Neuronal stem cell (in vitro differentiated cells): ENCODE measurements at places on chromosomes 6 and 20.

- no peak for DNase-seq
These were observed 31.3 kb downstream of the PNPLA1 start for GRCh38 chr6:36301085-36301658.

DNA sequence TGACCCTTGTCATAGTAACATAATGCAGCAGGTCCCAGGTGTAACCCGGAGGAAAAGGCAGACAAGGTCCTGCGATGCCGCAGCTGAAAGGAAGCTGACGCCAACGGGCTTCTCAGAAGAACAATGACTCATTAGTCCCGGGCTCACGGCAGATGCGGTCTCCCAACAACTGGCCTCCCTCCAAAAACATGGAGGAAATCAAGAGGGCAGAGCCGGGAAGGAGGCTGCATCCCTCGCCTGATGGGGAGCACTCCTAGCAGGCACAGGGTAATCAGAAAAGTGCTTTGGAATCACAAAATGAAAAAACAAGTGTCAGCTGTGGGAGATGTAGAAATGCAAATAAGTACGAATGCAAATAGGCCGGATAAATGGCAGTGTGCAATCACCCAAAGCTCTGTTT, 165.2 kb upstream of the AGPAT4 start:
- no peak for DNase-seq

DNA sequence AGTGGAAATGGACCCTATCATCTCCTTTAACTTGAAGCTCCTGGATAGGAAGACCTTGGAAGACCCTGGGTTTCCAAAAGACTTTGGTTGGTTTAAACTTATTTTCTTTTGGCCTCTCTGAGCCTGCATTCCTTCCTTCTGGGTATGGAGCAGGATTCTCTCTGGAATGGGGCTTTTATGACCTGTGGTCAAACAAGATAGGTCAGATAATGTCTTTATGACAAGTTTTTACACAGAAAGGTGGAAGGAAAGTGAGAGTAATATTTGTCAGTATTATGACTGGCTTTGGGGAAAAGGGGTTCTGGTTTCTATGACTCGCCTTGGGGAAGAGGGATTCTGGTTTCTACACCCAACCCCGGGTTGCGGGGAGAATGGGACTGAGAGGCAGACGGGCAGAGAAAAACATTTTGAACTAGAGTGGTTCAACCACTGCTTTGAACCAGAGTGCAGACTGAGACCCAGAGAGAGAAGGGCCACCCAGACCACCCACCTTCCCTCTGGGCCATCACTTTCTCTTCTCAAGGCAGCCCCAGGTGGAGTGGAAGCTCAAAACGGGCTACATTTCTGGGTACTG, 37.6 kb upstream of the KCNK5 start:
- no peak for DNase-seq

DNA sequence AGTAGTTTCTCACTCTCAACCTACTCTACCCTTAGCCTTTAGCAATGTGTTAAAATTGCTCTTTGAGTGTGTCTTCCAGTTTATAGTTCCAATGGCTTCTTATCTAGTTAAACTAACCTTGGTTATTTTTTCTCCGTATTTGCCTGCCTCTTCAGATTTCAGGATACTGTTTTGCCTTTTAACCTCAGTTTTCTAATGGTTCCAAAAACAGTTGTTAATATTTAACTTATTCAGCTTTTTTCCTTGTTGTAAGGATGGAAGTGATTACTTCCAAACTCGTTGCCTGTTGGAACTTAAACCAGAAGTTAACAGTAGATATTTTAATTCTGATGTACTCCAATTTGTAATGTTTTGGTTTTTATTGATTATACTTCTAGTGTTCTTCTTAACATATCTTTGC, 1574.9 kb downstream of the HACE1 start:
- no peak for DNase-seq

DNA sequence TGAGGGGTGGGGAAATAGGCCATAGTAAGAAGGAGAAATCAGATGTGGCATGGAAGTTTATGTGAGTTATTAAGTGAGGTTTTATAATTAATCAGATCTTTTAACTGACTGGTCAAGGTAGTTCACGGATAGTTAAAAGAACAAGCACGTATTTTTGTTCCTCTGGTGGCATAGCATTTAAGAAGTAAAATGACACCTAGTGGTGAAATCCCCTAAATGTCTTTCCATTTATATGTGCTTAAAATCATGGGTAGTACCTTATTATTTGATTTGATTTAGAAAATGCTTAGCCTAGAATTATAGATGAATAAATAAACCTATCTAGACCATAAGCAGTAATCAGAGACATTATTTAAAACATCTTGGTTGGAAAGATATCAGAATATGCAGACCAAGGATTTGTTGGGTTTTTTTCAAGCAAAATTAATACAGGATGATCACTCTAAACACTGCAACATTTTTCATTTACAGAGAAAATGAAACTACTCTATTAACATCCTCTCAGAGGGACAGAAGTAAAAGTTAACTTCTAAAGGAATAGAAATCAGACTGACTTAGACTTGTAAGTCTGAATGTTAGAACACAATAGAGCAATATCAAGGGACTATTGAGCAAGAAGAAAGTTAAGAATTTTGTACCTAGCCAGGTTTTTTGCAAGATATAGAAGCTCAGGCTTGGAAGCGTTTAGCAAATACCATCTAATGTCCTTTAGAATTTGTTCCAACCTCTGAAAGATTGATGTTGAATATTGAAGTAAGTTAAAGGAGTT, 81.1 kb downstream of the STXBP5 start:
- DNase-seq = no peak

DNA sequence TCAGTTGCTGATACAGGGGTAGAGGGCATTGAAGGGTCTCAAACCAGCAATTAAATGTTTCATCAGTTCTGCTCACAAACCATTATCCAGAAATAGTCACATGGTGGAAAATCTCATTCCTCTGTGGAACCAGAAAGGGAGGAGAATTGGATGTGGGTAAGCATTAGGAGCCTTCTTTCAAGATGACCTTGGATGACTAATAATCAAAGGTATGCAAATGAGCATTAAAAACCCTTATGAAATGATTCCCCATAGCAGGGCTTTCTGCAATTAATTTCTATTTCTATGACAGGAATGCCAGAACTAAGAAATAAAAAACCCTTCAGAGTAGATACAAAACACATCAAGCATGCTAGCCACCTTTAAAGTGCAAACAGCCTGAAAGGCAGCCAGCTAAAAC, 37.4 kb upstream of the HCRTR2 start:
- DNase-seq = no peak

GRCh38 chr6:13989496-13990144, 64.9 kb downstream of the RNF182 start:
- no peak for DNase-seq

DNA sequence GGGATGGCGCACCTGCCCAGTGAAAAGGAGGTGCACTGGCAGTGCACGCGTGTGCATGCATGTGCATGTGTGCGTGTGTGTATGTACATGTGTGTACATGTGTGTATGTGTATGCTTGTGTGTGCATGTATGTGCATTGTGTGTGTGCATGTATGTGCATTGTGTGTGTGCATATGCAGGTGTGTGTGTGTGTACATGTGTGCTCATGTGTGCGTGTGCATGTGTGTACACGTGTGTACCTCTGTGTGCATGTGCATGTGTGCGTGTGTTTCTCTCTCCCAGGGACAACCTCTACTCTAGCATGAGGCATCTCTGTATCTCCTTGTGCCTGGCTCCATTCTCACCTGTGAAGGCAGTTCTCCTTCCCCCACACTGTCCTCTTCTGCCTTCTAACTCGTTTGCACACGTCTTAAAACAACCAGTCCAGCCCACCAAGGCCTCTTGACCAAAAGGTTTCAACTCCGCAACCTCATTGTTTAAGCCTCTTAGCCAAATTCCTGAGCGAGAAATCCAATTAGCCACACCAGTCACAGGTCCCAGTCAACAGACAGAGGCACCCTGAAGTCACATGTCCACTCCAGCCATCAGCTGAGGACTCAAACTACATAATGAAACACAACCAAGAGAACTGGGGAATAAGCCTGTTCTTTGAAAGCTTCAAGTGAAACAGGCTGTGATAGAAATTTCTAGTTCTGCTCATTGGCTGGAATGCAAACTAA, 103.5 kb upstream of the PTPRT start:
- peak; percentile 54 for DNase-seq

GRCh38 chr6:3455147-3455568, 1.7 kb downstream of the SLC22A23 start:
- no peak for DNase-seq

- no peak for DNase-seq
These were observed 18.0 kb upstream of the MAFB start for GRCh38 chr20:40706977-40707582.

DNA sequence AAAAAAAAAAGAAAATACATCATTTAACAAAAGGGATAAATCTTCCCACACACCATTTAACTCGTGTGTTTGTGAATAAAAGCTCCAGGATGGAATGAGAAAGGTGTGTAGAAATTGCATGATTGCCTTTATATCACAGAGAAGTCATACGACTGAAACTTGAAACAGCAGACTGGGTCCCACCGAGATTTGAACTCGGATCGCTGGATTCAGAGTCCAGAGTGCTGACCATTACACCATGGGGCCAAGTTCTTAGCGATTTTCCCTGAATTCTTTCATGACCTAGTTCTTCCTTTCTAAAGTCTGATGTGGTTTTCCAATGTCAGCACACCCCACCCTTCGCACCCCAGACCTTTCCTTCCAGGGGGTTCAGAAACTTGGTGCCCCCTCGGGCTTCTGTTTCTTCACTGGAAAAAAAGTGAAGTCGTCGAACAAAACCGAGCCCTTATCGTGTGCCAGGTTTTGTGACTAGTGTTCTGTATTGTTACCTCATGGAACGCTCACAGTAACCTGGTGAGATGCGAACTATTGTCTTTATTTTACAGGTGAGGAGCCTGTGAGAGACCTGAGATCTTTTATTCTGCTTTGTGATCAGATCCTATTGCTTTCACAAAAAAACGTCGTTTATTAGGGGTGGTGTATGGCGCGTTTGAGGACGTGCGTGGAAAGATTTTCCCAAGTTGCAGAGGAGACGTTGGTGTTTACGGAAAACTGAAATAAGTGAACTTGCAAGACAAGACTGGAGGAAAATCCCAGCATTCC, 120.8 kb downstream of the OR2B2 start:
- DNase-seq = peak; percentile 56

GRCh38 chr6:87164004-87164403, 8.6 kb downstream of the ZNF292 start:
- no peak for DNase-seq

DNA sequence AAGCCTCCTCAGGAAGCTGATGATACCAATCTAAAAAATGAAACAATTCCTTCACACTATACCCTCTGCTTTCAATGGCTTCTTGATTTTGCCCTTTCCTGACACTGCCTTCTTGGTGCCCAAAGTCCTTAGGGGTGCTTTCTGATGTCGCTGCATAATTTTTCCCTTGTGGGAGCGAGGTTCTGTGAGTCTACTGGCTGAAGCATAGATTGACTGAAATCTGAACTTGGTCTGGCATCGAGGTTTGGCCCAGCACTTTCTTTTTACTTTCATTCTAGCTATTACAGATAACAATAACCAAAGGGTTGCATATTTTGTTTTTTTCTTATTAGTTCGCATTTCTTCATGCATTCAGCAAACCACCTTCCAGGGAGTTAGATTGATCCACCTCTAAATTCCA, 65.8 kb downstream of the E2F3 start:
- DNase-seq = no peak

DNA sequence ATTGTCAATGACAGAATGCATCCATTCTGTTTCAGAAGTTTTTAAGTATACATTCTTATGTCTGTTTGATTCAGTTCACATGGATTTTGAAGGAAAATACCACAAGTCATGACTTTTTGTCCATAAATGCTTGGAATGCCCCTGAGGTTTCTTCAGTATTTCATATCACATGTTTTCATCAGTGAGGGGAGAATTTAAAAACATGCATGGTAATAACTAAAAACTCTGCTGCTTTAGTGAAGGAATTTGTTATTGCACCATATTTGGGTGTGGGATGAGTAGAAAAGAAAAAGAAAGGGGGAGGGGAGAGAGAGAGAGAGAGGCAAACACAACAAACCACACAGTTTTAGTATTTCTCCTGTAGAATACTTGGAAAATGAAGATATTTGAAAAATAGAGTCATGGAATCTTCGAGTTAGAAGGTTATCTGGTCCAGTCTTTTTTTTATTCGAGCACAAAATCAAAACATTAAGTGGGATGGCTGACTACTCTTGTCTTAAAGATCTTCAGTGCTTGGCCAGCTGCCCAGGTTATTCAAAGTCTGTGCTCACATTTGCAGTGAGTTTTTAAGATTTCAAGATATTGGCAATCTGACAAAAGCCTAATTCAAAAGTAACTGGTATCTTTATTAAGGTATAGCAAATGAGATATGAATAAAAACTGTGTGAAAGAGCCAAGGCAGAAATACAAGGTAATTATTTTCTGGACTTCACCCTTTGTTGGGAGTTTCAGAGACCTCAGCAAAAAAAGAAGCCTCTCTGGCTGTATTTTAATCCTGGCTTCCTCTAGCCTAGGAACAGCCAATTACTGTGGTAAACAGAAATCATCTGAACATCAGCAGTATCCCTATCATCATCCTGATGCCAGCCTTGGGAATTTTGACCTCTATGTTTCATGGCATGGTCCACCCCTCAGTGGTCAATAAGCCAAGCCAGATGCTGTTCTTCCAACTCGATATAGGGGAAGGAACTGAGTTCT, 687.9 kb upstream of the CITED2 start:
- DNase-seq = no peak

GRCh38 chr6:1850840-1851157, 241.1 kb downstream of the FOXC1 start:
- no peak for DNase-seq

- no peak for DNase-seq
These were observed 81.3 kb upstream of the NT5E start for GRCh38 chr6:85368631-85369030.

- DNase-seq = no peak
These were observed 32.2 kb upstream of the CHD6 start for GRCh38 chr20:41650231-41650948.

GRCh38 chr6:39451831-39452230, 129.3 kb upstream of the KCNK16 start:
- no peak for DNase-seq

GRCh38 chr20:58909585-58909984, 57.1 kb downstream of the GNAS start:
- DNase-seq = no peak

GRCh38 chr20:17665756-17666155, 16.3 kb downstream of the RRBP1 start:
- no peak for DNase-seq

DNA sequence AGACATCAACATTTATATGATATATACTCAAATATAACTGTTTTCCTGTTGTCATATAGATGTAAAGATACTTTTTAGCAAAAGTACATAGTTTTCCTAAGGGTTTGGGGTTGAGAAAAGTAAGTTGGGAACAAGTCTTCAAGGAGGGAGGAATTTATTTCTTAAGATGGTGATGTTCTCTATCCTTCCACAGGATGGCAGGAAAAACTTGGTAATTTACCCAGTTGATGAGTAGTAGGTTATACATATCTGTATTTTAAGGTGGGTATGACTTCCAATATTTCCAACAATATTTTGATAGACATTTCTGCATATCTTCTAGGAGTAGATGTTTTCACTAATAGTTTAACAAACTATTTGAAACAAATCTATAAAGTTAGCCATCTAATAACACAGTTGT, 254.4 kb downstream of the RIMS1 start:
- no peak for DNase-seq

GRCh38 chr6:21679761-21680265, 86.3 kb downstream of the SOX4 start:
- no peak for DNase-seq

GRCh38 chr6:44022671-44023352, 104.4 kb downstream of the MRPL14 start:
- DNase-seq = no peak

- DNase-seq = no peak
These were observed 13.1 kb upstream of the NT5DC1 start for GRCh38 chr6:116087437-116088027.
